ENCODE measurements at places on chromosomes 13 and 19. TPM values are rescaled to one million over a fixed set of nuclear protein-coding genes. Genes with fewer than 3 reads are reported as not detected.

KLK12 gene
- total RNA-seq: not detected

F2RL3 gene
- total RNA-seq: 3.1 TPM

ISYNA1 gene
- total RNA-seq: 42.6 TPM

TMED1 gene
- 33.9 TPM for total RNA-seq

B3GLCT gene
- 18.4 TPM for total RNA-seq

SPRED3 gene
- total RNA-seq: 5.3 TPM

KL gene
- under 0.01 TPM for total RNA-seq

MUC16 gene
- not detected for total RNA-seq

ZNF418 gene
- total RNA-seq: 3.1 TPM

ERICH6B gene
- total RNA-seq: not detected

LILRB4 gene
- total RNA-seq: not detected

SOX1 gene
- total RNA-seq: not detected

ZNF616 gene
- total RNA-seq: 8.6 TPM

GAPDHS gene
- total RNA-seq: not detected

SYNGR4 gene
- total RNA-seq: not detected

XPO4 gene
- total RNA-seq: 19.0 TPM

FGF22 gene
- not detected for total RNA-seq

PRODH2 gene
- not detected for total RNA-seq

BRCA2 gene
- 2.4 TPM for total RNA-seq

Measured in endothelial cell of coronary artery (primary cell).